ENCODE measurements at places on chromosomes 4 and X. TPM values are rescaled to one million over a fixed set of nuclear protein-coding genes. Genes with fewer than 3 reads are reported as not detected.

FGFBP2 gene
- 0.75 TPM for total RNA-seq

NOX1 gene
- total RNA-seq: 103 TPM

GRCh38 chr4:65383589-65384305 lies 286.5 kb downstream of the EPHA5 start:
- DNase-seq: no peak

DNA sequence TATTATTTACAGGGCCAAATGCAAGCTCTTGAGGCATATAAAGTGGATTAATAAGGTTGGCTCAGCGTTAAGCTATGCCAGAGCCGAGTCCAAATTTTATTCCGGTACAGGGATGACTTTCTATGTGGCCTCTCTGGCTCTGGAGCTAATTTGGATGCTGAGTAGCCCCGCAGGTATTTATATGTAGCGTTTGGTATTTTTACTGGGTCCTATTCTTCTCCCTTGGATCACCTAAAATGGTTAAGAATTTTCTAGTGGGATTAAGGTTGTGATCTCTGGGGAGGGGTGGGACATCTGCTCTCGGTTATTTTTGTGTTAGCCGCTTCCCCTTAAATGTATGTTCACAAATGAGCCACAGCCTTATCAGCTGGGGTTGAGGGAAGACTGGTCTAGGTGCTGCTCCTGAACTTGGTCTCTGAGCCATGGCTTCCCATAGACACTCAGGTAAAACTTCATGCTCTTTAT lies 49.4 kb downstream of the FHL1 start:
- no peak for DNase-seq

DNA sequence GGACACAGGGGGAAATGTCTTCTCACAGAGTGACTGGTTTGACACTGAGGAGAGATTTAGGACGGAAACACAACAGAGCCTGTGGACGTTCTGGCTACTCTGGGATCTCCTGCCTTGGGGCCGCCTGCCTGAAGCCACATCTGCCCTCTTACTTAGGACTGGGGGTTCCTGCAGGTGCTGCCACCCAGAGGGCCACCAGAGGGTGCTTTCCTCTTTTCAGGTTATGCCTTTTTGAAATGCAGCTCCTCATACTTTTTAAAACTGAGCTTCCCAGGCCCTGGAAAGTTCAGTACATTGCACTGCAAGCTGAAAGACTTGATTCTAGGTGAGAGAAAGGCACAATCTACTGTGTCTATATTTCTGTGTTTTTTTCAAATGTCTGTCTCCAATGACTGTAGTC lies 92.2 kb upstream of the PGRMC2 start:
- no peak for DNase-seq

DNA sequence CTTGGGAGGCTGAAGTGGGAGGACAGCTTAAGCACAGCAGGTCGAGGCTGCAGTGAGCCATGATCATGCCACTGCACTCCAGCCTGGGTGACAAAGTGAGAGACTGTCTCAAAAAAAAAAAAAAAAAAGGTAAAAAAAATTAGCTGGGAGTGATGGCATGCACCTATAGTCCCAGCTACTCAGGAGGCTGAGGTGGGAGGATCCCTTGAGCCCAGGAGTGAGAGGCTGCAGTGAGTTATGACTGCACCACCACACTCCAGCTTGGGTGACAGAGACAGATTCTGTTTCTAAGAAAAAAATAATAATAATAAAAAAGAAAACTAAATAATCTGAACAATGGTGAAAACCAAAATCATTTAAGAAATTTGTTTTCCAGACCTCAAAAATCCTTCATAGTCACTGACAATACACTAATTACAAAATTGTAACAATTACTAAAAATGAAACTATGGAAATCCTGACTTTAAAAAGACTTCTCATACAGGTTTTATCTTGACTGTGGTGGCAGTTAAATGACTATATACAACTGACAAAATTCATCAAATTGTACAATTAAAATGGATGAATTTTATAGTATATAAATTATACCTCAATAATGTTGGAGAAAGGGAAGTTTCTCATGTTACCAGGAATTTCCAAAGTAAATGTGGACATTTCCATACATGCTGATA lies 31.3 kb downstream of the PHF8 start:
- DNase-seq: no peak

GRCh38 chrX:154371789-154372300 lies 2.6 kb downstream of the FLNA start:
- DNase-seq: no peak

DNA sequence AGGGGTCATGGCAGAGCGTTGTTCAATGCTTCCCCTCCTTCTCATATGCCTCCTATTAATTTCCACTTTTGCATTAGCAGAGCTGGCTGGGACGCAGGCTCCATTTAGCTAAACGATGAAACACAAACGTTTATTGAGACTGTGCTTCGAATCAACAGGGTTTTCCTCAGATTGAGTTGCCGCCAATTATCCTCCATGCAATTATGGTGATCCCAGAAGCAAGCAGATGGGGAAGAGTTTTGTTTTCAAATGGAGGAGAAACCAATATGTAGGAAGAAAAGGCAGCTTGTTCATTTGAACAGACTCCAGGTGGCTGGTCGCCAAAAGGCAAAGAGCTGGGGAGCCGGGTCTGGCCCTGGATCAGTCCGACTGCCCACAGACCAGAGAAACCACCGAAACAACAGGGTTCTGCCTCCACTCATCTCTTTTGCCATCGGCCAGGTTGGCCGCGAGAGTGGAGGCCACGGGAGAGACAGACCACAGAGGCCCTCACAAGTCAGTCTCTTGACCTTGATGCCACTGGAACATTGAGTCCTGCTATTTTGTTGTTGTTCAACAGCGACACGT lies 184.8 kb downstream of the GBA3 start:
- DNase-seq: no peak

GRCh38 chr4:175369087-175369486 lies 443.0 kb downstream of the GPM6A start:
- DNase-seq: no peak

GRCh38 chr4:149175549-149175948 lies 640.1 kb downstream of the IQCM start:
- DNase-seq: no peak

- DNase-seq: no peak
Measured at GRCh38 chrX:148517176-148517575, 16.8 kb downstream of the AFF2 start.

DNA sequence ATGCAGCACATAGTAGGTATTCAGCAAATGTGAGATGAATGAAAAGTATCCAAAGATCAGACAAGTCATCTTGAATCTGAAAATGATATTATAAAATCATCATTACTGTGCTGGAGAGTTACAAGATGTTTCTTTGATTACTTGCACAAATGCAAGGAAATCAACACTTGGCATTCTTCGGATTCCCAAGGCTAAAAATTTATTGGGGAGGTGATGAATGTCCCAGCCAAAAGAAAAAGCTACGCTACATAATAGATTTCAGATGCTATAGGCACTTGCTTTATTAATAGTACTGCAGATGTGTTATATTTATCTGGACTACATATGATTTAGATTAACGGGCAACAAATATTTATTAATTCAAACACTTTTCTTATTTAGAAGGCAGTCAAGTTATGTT lies 286.7 kb upstream of the TENM3 start:
- no peak for DNase-seq

DNA sequence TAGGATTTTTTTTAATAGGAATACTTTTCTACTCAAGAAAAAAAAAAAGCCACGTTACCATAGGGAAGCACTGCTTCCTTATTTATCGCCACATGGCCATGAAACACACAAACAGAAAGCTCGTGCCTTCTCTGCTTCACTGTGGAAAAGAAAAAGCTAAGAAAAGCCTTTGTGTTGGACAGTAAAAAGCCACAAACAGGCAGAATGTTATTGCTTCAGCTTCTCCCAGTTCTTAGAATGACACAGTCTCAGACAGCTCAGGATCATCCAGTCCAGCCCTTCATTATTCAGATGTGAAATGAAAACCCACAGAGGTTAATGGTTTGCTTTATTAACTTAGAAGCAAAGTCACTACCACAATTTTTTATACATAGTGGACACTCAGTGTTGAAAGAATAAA lies 181.6 kb upstream of the NOCT start:
- no peak for DNase-seq

GRCh38 chr4:142861351-142861750 lies 15.2 kb upstream of the INPP4B start:
- DNase-seq: no peak

DNA sequence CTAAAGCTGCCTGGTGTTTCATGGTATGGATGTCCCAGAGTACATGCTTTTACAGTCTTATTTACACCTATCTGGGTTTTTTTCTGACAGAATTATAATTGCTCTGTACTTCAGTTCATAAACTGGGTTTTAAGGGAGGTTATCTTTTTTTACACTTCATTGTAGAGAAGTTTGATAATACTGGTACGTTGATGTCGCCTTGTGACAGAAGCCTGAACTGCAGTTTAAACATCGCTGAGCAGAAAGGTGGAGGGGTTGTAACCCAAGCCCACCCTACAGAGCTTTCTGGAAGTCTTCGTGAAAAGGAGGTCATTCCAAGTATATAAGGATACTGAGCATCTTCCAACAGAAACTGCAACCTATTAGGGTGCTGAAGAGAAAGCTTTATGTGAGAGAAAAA lies 46.4 kb downstream of the BEX1 start:
- DNase-seq: no peak

DNA sequence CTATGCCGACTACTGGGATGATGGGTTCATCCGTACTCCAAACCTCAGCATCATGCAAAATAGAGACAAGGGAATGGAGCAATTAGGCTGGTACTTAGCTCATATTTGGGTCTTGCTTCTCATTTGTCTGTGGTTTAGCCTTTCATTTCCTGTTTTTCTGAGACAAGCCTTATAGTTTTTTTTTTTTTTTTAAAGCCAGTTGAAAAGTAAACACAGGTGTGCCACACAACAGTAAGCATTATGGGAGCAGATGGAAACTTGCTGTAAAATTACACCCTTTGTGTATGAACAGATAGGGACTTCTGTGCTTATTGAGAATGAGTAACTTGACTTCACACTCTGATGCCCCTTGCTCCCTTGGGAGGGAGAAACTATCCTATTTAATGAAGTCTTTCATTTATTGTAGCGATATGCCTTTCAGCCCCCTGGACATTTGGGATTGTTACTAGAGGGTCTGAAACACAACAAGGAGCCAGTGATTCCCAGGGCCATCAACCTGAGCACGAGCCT lies 13.7 kb downstream of the RASSF6 start:
- DNase-seq: no peak

All from left colon (tissue), 2 donors.